Effector memory CD4-positive, alpha-beta T cell (primary cell): ENCODE measurements at places on chromosomes 11 and 22.
A peak's percentile ranks its signal among the peaks of the same experiment; 100 is the strongest.

- no peak for DNase-seq
These were observed 670 bp downstream of the SC5D start for GRCh38 chr11:121293288-121293594.

GRCh38 chr11:38278457-38279141, 1680.6 kb upstream of the RAG2 start:
- DNase-seq, result no peak

DNA sequence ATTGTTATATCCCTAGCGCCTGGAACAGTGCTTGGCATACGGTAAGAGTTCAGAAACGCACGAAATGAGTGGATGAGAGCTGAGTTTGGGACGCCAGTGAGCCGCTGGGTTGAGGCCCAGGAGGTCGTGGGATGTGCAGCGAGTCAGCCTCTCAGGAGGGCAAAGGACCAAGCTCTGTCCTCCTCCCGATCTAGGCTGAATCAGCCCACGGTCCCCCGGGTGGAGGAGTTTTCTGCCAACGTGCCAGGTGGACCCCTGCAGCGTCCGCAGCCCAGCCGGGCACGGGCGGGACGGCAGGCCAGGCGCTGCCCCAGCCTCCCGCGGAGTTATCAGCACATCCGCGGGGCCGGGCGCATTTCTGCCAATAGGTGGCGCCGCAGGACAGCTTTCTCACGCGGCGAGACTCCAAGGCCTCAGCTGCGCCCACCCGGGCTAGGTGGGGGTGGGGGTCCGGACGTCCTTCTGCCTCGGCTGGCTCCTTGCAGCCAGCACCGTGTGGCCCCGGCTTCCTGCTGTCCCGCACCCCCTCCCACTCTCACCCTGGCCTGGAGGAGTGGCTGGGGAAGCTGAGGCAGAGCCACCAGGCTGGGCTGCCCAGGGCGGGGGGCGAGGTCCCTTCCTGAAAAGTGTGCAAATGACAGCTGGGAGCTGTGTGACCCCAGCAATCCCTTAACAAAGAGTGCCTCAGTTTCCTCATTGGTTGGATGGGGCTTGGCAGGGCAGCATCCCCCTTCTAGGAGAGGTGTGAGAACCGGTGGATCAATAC, 2.2 kb upstream of the RPS19BP1 start:
- DNase-seq, result peak; percentile 57

GRCh38 chr11:8273287-8273686, 9.6 kb upstream of the LMO1 start:
- no peak for DNase-seq

- no peak for DNase-seq
These were observed 3.1 kb downstream of the PITPNB start for GRCh38 chr22:27915986-27916385.

DNA sequence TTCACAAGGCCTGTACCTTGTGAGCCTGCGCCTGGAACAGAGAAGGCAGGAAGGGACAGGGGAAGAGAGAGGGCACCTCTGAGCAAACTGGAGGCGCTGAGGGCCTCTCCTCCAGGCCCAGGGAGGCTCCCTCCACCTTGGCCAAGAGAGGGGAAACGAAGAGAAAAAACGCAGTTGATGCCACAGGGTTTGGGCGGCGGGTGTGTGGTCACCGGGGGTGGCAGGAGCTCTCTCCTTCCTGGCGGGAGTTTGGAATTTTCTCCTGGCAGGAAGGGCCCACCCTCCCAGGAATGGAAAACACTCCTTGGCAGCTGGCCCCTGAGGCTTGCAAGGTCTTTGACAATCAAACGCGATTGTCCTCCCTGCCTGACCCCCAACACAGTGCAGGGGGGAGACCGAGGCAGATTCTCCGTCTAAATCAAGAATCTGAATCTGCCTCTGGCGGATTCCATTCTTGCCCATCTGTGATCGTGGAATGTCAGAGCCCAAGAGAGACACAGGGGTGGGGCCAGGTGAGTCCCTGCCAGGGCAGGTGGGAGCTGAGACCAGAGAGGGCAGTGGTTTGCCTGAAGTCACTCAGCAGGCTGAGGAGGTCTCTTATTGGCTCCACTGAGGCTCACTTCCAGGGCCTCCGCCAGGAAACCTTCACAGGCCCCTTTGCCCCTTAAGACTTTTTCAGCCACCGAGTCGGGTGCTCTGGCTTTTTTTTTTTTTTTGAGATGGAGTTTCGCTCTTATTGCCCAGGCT, 21.0 kb downstream of the RPL3 start:
- no peak for DNase-seq

DNA sequence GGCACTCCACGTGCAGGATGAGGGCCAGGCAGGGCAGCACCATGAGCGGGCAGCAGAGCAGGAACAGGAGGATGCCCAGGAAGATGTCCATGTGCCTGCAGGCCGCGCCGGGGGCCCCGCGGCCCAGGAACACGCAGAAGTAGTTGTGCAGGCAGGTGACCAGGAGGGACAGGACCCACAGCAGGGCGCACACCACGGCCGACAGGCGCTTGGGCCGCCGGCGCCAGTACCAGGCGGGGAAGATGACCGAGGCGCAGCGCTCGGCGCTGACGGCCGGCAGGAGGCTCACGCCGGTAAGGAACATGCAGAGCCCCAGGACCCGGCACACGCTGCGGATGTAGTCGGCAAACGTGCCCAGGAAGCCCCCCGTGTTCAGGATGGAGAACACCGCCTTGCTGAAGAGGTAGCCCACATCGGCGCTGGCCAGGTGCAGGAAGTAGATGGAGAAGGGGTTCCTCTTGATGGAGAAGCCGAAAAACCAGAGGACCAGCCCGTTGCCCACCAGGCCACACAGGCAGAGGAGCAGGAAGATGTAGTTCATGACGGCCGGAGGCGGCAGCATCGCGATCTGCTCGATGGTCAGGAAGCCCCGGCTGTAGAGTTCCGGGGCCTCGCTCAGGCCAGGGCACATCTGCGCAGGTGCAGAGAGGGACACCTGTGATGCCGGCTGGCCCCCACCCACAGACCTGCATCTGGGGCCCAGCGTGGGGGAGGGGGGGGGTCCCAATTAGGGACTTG, 7.2 kb downstream of the MRGPRF start:
- no peak for DNase-seq

- no peak for DNase-seq
These were observed 77.6 kb downstream of the LIF start for GRCh38 chr22:30169002-30169401.

GRCh38 chr11:134401825-134402809, 9.9 kb downstream of the B3GAT1 start:
- no peak for DNase-seq

- peak; percentile 98 for DNase-seq
These were observed at the start of gene EIF4G2 for GRCh38 chr11:10808553-10809372. Gene EIF4G2, minus strand, starts transcription at chr11:10808926.

DNA sequence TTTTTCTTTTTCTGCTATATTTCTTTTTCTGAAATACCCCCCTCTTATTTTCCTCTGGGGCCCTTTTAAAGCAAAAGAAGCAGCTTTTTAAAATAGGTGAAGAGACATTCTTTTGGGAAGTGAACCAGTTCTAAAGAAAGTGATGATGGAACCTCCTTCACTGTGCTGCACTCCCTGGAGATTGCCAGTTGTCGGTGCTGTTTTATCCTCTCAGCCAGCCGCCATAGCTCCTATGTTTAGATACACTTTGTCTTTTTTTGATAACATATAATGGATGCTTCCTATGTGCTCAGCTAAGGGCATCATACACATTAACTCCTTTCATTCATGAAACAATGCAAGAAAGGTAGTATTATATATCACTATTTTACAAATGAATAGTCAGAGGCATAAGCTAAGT, 14.0 kb downstream of the CFAP300 start:
- no peak for DNase-seq

- no peak for DNase-seq
These were observed 53.5 kb downstream of the MYH9 start for GRCh38 chr22:36334081-36334820.

DNA sequence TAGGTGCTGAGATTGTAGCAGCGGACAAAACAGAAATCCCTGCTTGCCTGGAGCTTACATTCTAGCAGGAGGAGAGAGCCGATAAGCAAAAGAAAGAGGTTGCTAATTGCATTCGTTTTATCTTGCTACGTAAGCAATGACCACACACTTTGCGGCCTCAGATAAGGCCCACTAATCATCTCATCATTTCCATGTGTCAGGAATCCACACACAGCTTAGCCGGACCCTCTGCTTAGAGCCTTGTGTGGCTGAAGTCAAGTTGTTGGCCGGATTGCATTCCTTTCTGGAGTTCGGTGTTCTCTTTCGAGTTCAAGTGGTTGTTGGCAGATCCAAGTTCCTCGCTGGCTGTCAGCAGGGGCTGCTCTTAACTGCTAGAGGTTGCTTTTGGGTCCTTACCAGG, 101.6 kb downstream of the CHST1 start:
- DNase-seq, result no peak

DNA sequence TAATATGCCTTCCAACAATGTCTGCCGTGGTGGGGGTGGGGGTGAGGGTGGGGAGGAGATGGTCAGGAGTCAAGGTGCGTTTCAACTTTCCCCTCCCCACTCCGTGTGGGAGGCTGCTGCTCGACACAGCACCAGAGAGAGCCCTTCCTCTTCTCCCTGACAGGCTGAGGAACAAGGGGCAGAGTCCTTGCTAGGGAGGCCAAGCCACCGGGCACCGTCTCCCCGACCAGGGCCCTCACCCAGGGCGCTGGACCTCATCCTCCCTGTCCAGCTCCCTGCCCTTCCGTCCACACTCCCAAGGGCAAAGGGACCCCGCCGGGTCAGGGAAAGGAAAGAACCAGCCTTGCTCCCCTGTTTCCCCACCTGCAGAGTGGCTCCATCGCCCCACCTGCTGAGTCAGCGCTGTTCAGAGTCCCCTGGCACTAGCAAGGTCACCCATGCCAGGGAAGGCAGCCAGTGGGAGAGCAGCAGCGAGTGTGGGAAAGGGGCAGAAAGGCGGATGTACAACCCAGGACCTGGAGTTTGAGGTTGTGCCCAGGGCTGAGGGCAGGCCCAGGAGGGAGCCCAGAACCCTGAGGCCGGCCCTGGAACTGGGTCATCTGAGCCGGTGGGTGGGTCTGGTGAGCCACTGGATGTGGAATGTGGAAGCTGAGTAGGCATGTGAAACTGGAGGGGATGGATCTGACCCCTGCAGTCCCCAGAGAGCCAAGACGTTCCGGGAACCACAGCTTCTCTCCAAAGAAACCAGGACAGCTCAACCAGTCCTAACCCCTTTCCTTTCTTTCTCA, 47.2 kb downstream of the BUD13 start:
- no peak for DNase-seq

GRCh38 chr11:625636-626268, 997 bp upstream of the CDHR5 start:
- no peak for DNase-seq

DNA sequence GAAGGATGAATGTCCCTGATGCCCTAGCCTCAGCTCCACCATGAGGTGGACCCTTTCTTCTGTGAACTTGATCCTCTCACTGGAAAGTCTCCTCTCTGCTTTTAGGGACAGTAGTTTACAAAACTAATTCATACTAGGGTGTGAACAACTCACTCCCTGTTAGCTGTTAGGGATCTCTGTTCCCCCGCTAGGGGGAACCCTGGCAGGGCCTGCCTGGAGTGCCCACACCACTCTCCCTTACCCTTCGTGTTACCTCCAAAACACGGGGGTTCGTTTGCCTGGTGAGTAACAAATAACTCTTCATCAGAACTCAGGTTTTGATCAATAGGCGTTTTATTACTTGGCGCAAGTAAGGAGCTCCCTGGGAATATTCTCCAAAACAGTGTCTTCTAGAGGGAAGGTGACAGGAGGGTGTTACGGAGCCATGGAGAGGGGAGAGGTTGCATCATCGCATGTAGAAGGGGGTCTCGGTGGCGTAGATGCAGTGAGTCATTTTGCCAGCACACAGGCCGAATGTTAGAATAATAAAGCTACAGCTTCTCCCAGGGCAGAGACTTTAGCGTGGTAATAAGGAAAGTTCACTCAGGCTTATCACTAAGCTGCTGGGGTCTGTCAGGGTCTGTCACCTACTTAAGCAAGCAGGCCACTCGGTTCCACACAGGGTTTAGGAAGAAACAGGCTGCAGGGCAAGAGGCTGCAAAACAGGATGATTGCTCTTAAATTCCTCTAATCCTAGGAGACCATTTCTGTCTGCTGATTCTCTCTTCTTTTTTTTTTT, 45.8 kb downstream of the C11orf96 start:
- DNase-seq, result no peak

DNA sequence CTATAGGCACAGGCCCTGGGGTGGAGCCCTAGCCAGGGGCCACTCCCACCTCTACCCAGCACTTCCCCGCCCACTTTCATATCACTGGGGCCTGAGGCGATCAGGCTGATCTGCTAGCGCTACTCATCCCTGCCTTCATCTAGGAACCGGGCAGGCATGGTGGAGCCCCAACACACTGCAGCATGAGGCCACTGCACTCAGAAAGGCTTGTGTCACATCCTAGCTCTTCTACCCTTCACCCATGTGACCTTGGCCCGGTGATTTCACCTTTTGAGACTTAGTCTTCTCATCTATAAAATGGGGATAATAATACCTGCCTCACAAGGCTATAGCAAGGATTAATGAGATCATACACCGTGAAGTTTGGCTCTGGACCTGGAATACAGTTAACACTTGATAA, 18.1 kb upstream of the GDPD5 start:
- DNase-seq, result no peak

GRCh38 chr11:102926517-102926916, 29.0 kb downstream of the MMP13 start:
- DNase-seq, result no peak

GRCh38 chr22:44182588-44183286, 2.0 kb downstream of the PARVG start:
- DNase-seq, result peak; percentile 13

GRCh38 chr22:39013942-39014722, at the start of gene APOBEC3C:
Gene APOBEC3C, plus strand, starts transcription at chr22:39014257. Its CDS starts 106 bp downstream, at chr22:39014363.
- peak; percentile 60 for DNase-seq

GRCh38 chr22:43066134-43066533, 23.1 kb downstream of the TTLL1 start:
- DNase-seq, result no peak

DNA sequence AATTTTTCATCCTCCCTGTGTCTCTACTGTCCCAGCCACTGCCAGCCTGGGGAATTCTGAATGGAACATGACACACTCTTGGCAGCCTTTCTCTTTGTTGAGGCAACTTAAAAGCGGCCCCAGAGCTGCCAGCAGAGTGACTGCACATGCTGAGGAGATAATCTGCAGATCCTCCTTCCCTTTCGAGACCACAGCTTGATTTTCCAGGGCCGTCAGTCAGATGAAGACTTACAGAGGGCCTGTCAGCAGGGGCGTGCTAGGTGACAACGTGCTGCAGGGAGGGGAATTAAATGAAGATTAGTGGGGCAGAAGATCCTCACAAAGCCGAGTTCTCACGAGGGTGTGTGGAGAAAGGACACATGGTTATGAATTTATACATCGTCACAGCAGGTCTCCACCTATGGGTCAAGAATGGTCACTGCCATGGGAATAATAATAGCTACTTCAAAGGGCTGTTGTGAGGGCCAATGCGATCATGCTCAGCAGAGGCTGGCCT, 193.5 kb upstream of the PITPNB start:
- no peak for DNase-seq
